ENCODE measurements at places on chromosomes 11 and 22.

- no peak for DNase-seq
Observed at GRCh38 chr22:17785185-17786184, 11.2 kb upstream of the BID start.

DNA sequence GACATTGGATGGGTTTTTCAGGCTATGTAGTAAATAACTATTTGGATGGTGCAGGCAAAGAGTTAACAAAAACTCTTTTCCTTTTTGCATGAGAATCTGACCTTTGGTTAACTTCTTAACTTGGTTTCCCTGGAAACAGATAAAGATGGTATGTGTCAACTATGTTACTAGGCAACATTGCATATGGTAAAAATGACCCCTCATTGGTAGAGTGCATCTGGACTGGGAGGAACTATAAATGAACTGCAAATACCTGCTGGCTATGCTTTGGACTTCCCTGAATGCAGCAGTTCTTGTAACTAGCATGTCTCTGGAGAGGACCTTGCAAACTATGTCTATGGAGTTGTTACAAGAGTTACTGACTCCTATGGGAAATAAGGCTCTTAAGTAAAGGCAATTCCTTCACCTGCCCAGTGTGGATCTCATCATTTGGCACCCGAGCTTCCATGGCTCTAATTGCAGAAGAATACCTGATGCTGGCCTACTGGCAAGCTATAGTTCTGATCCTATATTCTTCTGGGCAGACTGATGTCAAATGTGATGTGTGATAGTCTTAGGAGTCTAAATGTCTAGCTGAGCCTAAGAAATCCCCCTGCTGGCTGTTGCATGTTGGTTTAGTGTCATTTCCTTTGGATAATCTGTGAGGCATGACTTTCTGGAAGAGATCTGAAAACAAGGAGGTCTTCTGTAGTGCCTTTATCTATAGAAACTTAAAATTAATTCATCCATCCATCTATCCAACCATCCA is 126.7 kb upstream of the MTMR2 start:
- no peak for DNase-seq

GRCh38 chr11:60831143-60831500 is 10.8 kb upstream of the CCDC86 start:
- peak; percentile 83 for DNase-seq

GRCh38 chr11:115267871-115268270 is 236.3 kb downstream of the CADM1 start:
- DNase-seq, result no peak

- no peak for DNase-seq
Observed at GRCh38 chr11:78607696-78608095, 33.0 kb upstream of the NARS2 start.

DNA sequence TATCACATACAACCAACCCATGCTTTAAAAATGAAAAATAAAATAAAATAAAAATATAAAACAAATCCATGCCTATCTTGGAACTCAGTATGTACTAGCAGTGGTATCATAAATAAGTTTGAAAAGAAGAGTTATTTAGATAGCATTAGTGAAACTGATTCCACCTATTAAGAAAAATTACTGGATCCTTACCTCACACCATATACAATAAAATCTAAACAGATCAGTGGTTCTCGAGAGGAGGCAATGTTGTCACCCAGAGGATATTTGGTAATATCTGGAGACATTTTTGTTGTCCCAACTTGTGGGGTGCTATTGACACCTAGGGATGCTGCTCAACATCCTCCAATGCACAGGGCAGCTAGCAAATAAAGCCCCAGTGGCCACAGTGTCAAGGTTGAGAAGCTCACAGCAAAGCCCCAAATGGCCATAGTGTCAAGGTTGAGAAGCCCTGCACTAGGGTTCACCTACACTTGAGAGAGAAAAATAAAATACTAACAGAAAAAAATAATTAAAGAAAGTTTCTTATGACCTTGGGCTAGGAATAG is 9.9 kb upstream of the NDUFV1 start:
- DNase-seq, result no peak

GRCh38 chr11:75350743-75351540 is 519 bp downstream of the ARRB1 start:
- DNase-seq, result no peak

DNA sequence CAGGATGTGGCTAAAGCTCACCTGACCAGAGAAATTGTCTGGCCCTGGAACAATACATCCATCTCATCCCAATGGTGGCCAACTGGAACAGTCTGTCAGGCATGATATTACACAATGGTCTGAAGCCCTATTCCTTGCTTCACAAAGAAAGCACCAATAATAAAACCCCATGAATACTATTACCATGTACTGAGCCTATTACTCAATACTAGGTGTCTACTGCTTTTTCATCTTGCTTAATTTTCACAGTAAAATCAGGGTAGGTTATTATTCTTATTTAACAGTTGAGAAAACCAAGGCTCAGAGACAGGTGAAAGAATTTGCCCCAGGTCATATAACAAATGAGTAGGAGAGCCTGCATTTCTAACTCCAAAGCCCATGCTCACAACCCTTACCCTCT is 68.9 kb upstream of the CAPRIN1 start:
- no peak for DNase-seq

- DNase-seq, result no peak
Observed at GRCh38 chr11:64841592-64842365, 2.7 kb downstream of the CDC42BPG start.

DNA sequence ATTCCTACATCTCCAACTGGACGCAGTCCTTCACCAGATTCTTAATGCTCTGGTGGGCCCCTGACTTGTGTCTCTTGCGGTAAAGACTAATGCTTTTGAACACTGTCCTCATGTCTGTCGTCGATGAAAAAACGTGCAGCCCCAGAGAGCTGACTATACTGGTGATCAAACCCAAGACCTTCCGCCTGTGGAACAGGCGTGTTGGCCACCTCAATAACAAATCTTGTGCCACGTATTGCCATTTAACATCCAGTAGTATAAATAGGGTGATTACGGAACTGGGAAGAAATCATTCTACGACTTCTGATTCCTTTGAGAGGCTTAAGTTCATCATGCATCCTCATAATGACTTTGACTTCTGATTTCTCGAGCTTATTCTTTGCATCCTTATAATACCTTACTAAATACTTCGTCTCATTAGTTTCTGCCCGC is 45.6 kb downstream of the OR4D9 start:
- no peak for DNase-seq
